HFF-Myc (cell line): ENCODE measurements at places on chromosomes 2 and 18.

- peak; percentile 31 for DNase-seq
Measured at GRCh38 chr2:199019898-199020507, 437.7 kb downstream of the SATB2 start.

DNA sequence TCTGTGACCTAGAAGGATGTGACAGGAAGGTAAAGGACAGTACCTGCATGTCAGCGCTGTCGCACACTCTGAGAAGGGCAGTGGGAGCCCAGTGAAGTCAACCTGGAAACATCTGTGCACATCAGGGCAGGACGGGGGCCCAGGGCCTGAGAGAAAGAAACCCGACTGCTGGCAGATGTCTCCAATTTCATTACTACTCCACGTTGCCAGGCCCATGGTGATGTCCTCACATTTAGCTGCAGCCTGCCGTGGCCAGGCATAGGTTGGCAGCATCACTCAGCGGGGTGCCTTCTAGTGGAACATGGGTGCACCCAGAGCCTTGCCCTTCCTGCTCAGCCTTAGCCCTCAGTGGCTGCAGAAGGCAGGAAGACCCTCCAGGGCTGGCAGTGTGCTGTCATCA is 72.3 kb upstream of the FOSL2 start:
- DNase-seq: no peak

- no peak for DNase-seq
Measured at GRCh38 chr2:70927138-70927537, 8.6 kb upstream of the ATP6V1B1 start.

DNA sequence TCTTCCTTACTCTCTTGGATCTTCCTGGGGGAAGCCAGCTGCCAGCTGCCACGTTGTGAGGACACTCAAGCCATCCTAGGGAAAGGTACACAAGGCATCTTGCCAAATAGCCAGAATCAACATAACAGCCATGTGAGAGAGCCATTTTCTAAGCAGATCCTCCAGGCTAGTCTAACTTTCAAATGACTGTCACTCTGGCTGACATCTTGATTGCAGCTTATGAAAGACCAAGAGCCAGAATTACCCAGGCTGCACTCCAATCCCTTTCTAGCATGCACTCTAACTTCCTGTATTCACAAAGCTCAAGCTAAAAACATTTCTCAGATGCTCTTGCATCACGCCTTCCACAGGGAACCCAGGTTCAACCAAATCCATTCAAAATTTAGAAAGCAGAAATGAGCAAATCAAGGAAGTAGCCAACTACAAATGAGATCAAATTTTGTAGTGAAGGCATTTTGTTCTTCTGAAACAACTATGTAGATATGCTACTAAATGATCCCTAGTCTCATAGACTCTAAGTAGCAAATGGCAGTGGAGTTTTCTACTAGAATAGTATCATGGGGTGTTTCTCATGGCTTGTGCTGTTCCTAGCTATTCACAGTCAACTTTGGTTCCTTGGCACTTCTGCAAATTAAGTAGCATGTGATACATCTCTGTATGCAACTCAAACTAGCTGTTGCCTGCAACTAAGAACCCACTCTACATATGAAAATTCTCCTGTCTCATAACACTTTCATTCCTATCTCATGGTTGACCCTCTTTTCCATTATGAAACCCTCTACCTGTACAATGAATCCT is 281.9 kb downstream of the ZEB2 start:
- no peak for DNase-seq
